GM10248 (cell line): ENCODE measurements at places on chromosomes 1 and 21.

DNA sequence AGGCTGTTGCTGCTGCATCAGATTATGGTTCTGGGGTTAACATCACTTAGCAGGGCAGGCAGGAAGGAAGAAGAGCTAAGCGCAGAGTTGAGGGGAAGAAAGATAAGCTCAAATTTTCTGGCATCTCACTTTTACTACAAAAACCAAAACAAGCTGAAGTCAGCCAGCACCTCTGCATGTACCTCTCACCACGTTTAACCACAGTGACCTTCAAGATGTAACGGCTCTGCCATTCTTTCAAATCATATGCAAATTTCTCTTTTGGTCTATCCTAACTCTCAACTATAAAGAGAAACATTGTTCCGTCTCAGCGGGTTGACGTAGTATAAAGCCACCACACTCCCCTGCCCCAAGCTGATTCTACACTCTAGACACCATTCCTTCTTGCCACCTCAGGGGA, 154.4 kb downstream of the OMA1 start:
- peak; percentile 34 for DNase-seq

DNA sequence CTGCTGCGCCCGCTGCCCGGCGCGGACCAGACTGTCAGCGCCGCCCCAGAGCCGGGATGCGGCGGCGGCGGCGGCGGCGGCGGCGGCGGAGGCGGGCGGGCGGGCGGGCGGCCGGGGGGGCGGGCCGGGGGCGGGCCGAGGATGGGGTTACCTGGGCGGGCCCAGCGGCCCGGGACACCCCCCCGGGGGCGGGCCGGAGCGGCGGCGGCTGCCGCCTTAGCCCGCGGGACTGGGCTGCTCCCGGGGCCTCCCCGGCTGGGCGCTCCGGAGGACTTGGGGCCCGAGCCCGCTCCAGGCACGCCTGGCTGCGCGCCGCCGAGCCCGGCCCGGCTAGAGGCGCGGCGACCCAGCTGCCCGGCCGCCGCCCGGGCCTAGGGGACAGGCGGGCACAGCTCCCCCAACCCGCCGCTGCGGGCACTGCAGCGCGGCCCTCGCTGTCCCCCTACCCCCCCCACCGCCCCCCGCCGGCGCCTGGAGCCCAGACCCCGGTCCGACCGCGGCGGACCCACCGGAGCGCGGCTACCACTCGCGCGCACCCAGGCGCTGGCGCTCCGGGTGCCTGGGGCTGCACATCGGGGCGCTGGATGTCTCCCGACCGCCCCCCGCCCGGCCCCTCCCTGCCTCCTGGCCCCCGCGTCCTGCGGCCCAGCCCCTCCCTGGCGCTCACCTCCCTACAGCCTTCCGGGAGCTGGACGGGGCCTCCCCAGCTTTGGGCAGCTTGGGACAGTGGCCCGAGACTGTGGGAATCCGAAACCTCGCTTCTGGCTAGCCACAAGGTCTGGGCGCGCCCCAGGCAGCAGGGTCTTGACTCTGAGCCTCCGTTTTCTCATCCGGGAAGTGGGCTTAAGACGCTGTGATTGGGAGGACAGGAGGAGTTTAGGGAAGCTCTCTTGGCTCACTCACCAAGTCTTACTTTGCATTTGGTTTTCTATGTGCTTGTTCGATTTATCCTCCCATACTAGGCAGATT, at the start of gene WNT4:
Gene WNT4, minus strand, starts transcription at position 33 of the 969 bp plus-strand sequence. CDS start 175 bp downstream, outside the sequence.
- DNase-seq, result peak; percentile 84

DNA sequence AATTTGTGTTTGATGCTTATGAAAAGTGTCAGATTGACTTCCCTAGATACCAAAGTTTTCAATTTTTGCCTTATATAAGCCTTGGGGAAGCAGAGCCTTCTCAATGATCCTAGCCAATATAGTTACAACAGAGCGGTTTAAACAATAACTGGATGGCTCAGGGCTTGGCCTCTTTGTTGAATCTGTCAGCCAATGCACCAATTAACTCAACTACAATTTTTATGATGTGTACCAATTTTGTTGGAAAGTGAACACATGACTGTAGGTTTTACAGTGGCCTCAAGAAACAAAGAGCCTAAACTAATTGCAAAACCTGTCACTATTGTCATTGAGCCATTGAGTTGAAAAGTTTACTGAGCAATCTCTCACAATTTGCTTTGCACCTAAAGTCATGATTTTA, 71.6 kb upstream of the RGS18 start:
- no peak for DNase-seq

DNA sequence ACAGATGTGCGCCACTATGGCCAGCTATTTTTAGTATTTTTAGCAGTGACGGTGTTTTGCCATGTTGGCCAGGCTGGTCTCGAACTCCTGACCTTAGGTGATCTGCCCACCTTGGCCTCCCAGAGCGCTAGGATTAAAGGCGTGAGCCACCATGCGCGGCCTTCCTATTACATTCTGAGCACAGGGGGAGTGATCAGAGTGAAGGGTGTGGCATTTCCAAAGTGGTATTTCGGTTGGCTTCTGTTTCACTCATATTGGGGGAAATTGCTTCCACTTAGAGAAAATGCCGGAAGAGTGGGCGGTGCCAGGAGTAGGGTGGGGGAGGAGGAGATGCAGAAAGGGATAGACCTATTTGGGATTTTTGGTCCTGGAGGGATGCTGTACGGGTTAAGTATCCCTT, 4.3 kb downstream of the PIK3CD start:
- no peak for DNase-seq

DNA sequence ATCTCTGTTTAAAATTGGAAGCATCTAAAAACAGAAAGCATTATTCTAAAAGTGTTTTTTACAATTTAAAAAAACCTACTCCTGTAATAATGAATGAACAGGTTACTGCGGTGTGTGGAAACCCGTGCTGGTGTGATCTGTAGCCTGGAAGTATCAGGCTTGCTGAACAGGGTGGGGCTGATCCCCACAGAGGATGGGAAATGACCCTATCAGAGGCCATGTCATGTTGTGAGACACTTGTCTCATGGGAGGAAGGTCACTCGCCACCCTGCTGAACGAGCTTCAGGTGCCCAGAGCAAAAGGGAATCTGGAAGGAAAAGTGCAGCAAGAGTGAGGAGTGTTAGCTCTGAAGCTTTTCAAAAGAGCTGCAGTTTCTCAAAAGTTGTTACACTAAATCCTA, 320.7 kb downstream of the RRAGC start:
- no peak for DNase-seq

DNA sequence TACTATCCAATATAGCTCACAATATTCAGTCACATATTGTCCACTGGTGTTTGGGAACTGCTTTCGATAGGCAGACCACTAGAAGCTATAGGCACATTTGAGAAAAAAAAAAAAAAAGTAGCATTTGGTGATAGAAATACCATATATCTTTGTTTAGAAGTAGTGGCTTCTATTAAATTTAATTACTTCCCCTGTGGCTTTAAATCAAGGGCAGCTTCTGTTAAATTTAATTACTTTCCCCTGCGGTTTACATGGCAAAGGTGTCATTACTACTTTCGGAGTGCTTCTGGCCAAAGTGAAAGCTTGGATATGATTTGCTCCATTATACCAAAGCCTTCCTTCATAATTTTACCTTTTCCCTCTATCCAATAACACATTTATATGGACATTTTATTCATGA, 229.9 kb downstream of the TTLL7 start:
- no peak for DNase-seq
